ENCODE measurements at places on chromosomes 7 and 10.
A peak's percentile ranks its signal among the peaks of the same experiment; 100 is the strongest.

DNA sequence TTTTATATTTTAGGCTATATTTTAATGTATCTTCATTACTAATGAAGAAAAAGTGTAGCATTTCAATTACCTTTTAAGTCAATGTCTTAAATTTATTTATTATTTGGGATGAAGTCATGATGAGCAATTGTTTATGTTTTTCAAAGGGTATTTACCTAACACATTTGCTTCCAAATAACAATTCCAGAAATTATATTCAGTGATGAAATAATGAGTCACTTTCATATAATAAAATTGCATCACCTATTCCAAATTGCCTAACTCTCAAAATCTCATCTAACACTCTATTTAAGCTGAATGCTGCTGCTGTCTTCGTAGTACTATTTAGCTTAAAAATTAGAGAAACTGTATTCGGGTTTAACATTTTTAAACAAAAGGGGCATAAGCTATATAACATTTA lies 97.7 kb downstream of the PRKG1 start:
- DNase-seq = no peak

DNA sequence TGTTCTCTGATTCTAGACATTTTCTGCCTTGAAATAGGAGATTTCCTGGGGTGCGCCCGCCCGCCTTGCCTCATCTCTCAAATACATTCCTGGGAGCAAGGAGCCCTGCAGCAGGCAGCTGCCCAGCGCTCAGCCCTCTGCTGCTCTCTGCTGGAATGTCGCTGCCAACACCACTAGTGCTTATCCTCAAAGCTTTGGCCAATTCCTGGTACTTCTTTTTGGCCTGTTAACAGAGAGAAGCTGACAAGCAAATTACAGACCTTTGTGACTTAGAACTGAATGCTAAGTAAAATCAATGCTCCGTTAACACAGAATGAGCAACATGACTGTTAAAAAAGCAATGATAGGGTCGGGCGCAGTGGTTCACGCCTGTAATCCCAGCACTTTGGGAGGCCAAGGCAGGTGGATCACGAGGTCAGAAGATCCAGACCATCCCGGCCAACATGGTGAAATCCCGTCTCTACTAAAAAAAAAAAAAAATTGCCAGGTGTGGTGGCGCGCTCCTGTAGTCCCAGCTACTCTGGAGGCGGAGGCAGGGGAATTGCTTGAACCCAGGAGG lies 41.9 kb upstream of the SYPL1 start:
- DNase-seq = peak; percentile 78

DNA sequence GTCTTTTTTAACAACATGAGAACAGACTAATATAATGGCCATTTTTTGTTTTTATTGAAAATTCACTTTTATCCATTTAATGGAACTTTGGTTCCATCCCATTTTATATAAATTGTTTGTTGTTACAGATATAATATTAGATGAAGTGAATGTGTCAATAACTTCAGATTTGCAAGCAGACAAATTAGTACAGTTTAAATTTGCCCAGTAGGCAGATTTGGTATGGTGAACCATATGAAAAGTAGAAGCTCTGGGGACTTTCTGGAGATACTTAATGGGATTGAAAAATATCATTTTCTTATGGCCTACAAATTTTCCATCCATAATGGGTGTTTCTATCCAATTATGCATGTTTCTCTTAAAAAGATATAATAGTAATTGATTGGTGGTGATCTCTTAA lies 1196.2 kb upstream of the C7orf33 start:
- no peak for DNase-seq

- DNase-seq = no peak
Measured at GRCh38 chr7:36620166-36620708, 104.1 kb downstream of the AOAH start.
